ENCODE measurements at places on chromosomes 3 and 15.

GRCh38 chr3:134066651-134067530, 37.2 kb upstream of the SLCO2A1 start:
- DNase-seq, result no peak

DNA sequence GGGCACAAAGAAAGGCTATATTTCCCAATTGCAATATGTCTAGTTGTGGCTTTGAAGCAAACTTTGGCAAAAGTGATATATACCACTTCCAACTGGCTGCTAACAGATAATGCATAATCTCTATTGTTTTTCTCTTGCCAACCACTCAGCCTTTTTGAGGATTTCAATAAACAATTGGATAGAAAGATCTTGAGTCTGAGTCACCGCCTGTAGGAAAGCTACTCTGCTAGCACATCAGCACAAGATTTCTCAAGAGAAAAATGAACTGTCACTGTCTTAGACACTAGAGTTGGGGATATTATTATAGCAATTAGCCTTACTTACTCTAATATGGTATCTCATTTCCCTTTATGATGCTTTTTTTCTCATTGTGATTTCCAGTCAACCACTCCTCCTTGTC, 119.7 kb downstream of the SST start:
- no peak for DNase-seq

DNA sequence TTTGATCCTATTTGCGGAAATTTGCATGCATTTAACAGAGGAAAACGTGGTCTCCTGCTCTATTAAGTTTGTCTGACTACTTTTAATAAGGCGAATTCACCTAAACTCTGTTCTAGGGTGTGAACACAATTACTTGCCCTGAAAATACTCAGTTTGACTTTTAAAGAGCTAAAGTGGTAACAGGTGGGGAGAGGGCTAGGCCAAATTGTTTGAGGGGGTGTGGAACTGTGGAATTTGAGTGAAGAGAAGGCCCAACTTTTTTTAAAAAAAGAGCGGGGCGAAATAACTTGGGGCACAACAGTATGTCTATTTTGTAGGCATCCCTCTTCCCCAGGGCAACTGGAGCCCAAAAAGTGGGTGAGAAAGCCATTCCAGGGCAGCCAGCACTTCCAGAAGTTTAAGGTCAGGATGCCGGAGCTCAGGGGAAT, 580 bp upstream of the FXR1 start:
- peak; percentile 4 for DNase-seq

- DNase-seq, result no peak
Observed at GRCh38 chr3:172410702-172411477, 37.4 kb downstream of the GHSR start.

DNA sequence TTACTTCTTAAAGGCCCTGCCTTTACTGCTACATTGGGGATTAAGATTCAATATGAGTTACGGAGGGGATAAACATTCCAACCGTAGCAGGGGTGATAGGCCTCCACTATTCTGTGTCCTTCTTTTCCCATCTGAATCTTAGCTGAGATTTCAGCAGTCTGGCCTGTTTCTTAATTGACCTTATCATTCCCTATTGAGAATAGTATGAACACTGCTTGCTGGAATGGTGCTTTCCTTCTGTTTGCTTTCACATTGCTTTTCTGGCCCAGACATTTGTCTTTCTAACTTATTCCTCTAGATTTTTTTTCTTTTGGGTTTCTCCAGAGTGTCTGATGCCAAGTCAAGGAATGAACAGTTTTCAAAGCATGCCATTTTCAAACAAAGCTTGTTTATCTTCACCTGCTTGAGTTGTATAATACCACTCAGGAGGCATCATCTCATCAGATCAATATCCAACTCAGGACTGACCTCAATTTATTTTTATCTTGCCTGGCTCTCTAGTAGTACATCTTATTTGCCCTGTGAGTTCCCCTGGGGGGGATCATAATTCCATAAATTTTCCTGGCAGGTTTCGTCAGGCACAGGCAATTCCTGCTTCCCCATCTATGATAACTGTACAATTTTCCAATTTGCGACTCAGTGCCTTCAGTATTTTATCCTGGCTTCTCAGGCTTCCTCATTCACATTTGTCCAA, 161.1 kb upstream of the STT3B start:
- DNase-seq, result no peak

DNA sequence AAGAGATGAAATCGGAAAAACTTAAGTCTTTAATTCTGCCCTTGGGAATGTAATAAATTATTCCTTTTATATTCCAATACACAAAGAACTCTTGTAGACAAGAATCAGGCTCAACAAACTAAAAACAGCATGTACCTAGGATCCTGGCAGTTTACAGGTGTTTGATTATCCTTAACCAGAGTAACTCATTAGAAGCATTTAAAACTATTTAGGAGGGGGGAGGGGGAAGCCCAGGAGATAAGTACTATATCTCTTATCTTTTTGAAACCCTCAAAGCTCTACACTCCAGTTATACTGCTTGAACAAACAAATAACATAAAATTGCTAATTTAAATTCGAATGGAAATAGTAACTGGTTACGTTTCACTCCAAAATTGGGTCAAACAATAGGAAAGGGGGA, 1.9 kb downstream of the CNBP start:
- no peak for DNase-seq

DNA sequence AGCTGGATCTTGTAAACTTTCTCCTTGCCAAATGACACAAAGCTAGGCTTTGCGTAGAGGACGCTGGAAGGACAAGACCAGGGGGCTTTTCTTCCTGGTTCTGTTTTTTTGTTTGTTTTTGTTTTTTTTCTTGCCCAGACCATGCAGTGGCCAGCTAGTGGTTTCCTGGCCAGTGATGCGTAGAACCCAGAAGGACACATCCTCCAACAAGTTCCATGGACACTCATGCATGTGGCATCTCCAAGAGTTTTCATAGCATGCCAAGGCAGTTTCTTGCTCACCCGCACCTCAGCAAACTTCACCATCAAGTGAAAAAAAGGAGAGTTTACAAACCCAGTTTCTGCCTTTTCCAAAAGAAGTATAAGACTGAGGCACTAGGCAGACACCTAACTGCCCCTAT, 46.1 kb upstream of the TMCO5A start:
- no peak for DNase-seq

DNA sequence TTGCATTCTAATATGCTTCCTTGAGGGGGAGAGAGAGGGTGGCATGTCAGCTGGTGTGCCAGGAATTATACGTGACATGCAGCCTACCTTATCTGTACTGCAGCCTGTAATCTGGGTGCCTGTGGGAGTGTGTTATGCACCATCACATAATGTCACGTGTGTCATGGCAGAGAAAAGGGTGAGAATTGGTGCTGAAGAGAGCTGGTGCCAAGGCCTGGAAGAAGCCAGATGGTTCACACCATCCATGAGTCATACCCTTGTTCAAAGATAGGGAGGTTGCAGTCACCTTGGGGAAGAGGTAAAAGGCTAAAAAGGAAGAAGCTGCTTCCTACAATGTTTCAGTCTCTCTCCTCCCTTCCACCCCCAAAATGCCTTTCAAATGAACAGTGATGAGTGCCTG, 5.3 kb downstream of the BRPF1 start:
- DNase-seq, result no peak
